ENCODE measurements at places on chromosomes 16 and 17. TPM values are rescaled to one million over a fixed set of nuclear protein-coding genes. Genes with fewer than 3 reads are reported as not detected.

SULT1A2 gene
- 0.23 TPM for total RNA-seq

DNA sequence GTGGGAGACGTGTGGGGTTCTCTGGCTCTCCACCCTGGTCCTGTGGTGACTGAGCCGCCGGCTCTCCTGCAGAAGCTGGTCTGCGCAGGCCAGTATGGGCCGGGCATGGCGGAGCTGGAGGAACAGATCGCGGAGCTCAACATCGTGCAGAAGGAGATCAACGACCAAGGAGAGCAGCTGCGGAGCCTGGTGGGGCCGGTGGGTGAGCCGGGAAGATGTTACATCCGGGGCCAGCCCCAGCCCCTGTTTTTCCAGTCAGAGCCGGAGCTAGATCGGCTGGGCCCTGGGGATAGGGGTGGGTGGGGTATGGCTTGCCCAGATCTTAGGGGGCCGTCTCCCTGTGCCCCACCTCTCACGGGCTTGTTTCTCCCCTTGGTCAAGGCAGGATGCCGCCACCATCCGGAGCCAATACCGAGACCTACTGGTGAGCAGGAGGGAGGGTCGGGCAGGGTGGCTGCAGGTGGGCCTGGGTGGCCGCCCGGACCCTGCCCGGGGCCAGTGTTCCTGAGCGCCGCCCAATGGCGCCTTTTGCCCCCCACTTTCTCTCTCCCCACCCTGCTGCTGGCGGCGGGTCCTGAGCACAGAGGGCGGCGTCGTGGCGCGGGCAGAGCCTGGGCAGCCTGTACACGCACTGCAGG lies 5.0 kb downstream of the EVPLL start:
- peak; percentile 45 for DNase-seq

- DNase-seq: no peak
Measured at GRCh38 chr16:82358606-82359221, 188.7 kb upstream of the MPHOSPH6 start.

TSPAN10 gene
- 0.14 TPM for total RNA-seq

GRCh38 chr16:7517496-7517895 lies 184.9 kb downstream of the RBFOX1 start:
- no peak for DNase-seq

- no peak for DNase-seq
Measured at GRCh38 chr17:8284126-8284525, 4.3 kb upstream of the RANGRF start.

- peak; percentile 95 for DNase-seq
Measured at GRCh38 chr17:39244600-39245570, 19.1 kb upstream of the STAC2 start.

DNA sequence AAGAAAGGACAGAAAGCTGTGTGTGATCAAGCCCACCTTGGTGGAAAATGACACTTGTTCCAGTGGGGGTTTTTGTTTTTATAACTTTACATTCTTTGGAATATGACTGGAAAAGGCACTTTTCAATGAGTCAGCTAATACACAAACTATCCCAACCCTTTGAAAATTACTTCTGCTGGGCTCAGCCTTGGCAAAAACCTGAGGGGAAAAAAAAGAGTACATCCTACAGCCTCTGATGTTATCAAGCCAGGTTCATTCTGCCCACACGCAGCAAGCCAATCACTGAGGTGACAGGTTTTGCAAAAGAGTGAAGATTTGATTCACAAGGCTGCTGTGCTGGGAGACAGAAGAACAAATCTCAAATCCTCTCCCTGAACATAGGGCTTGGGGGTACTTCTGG lies 484.5 kb upstream of the ERCC4 start:
- DNase-seq: no peak

- DNase-seq: no peak
Measured at GRCh38 chr17:27566671-27567562, 64.1 kb upstream of the LGALS9 start.
